ENCODE measurements at places on chromosomes 5 and 9. TPM values are rescaled to one million over a fixed set of nuclear protein-coding genes. Genes with fewer than 3 reads are reported as not detected.

DNA sequence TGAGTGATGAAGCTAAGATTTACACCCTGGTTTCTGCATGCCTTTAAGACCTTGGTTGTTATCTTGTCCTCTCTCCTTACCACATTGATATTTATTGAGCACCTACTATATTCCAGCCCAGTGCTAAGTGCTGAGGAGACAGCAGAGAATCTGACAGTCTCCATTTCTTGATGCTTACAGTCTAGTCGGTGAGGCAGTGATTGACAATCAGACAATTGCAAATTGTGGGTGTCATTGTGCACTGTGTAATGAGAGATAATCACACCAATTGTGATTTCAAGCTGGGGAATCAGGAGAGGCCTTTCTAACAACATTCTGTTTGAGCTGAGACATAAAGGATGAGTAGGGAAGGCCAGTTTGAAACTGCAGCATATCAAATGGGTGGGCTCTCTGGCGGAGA, 41.7 kb upstream of the PPARGC1B start:
- no peak for DNase-seq

- no peak for DNase-seq
Observed at GRCh38 chr9:24459953-24460352, 85.7 kb downstream of the IZUMO3 start.

DNA sequence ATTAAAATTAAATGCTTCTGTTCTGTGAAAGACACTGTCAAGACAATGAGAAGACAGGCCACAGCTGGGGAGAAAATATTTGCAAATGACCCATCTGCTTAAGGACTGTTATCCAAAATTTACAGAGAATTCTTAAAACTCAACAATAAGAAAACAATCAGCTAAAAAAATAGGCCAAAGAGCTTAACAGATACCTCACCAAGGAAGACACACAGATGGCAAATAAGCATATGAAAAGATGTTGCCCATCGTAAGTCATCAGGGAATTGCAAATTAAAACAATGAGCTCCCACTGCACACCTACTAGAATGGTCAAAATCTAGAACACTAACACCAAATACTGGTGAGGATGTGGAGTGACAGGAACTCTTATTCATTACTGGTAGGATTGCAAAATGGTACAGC, 10.3 kb downstream of the WNK2 start:
- no peak for DNase-seq

TBC1D9B gene
- total RNA-seq: 64.4 TPM
